ENCODE measurements at places on chromosomes 12 and 14.

- no peak for DNase-seq
These were observed 20.4 kb downstream of the GPR65 start for GRCh38 chr14:88025313-88025712.

GRCh38 chr12:75724928-75725312 lies 213.5 kb upstream of the KRR1 start:
- peak; percentile 66 for DNase-seq

DNA sequence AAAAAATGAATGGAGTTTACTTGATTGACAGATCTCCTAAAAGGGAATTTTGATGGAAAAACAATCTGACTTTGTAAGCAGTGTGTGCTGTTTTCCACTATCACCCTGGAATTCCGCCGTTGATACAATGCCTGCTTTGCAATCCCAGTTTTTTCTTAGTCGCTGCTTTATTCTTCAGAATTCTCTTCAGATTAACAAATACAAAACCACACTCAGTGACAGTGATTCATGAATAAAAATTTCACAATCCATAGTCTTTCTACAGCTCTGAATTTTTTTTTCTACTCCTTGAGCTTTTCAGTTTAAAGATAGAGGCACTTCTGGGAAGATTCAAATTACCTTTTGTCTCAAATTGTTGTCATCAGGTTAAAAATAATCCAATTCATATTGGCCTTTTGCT lies 44.6 kb upstream of the KITLG start:
- no peak for DNase-seq

DNA sequence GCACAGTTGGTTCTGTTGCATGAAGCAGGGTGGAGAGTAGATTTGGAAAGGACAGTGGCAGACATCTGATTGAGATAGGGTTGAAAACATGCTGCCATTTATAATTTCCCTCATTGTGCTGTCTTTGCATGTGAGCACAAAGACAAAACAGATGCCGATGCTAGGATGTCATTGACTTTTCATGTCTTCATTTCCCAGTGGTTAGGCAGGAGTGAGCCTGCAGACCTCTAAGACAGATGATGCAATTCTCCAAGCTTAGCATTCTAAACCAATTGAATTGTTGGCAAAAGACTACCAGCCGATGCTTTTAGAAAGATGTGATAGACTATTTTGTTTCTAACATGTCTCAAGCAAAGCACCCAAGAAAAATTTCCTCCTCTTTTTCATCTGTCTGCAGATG lies 37.1 kb upstream of the PELI2 start:
- DNase-seq: no peak

DNA sequence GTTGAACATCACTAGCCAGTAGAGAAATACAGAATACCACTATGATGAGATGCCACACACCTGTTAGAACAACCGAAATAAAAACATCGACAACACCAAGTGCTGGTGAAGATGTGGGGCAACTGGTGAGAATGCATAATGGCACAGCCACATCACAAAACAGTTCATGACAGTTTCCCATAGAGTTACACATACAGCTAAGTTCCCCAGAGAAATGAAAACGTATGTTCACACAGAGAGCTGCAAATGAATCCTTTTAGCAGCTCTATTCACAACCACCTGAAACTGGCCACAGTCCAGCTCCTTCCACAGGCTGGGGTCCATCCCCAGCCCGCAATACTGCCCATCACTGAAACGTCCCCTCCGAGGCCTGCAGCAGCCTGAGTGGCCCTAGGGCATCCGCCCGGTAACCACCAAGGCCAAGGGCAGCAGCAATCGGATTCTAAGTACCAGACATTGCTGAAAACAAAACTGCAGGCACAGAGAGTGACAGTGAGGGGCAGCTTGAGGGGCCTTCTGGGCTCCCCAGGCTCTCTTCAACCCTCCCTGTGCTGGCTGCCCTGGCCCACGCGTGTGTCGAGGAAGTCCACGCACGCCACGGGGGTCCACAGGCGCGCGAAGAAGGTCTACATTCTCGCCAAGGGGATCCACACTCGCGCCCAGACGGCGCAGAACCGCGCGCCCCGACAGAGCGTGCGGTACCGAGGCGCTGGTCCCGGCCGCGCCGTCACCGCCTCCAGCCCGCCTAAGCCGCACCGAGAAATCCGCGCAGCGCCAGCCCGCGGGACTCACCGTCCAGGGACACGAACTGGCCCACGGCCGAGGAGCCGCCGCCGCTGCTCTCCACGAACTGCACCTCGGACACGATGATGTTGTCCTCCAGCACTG lies 903 bp downstream of the BRF1 start:
- no peak for DNase-seq

DNA sequence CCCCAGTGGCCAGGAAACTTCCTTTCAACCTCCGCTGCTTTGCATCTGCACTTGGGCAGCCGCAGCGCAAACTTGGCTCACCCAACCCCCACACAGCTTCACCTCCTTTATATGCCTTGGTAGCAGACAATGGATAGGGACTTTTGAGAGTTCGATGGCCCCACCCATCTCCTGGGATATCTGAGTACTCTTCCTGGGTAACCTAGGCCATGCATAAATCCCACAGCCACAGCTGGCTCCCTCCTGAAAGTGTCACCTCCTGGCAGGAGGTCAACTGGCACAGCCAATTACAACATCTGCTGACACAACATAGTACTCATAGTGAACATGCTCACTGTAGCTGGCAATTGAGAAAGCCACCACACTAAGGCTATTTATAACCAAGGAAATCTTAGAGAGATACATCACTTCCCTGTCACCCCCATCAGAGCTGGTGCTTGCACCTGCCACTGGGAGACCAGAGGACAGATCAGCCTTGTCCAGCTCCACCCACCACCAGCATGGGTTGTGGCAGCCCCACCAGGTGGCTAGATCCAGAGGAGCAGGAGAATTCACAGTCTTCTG lies 410.0 kb downstream of the SYT1 start:
- no peak for DNase-seq

DNA sequence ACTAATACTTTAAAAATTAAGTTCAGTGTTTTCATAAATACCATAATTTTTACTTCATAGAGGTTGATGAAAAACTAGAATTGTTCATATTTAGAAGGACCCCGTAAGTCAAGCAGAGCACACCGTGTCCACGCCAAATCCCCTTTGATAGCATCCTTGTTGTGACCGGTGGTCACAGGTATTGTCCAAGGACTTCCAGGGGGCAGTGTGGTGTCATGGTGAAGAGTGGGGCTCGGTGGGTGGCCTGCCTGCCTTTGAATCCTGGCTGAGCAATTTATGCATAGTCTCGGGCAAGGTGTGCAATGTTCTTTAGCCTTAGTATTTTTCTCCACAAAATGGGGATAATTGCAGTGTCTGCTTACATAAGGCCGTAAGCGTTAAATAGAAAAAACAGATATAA lies 169.9 kb downstream of the KTN1 start:
- DNase-seq: no peak

GRCh38 chr14:64880221-64881121 lies 764 bp upstream of the SPTB start:
- no peak for DNase-seq

DNA sequence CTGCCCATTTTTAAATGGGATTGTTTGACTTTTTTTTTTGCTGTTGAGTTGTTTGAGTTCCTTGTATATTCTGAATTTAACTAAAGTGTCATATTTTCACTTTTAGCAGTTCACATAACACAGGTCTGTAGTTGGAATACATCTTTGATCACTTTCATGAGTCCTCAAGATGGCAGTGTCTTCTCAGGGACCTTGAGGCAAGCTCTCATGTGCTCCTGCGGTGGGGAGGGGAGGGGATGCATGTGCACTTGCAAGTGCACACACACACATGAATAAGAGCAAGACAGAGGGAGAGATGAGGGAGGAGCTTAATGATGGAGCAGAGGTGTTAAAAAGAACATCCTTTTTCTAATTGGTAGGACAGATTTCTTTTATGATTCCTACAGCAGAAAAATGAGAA lies 291.4 kb upstream of the OR4E1 start:
- no peak for DNase-seq

GRCh38 chr12:76883811-76884210 lies 5.0 kb upstream of the CSRP2 start:
- DNase-seq: no peak

DNA sequence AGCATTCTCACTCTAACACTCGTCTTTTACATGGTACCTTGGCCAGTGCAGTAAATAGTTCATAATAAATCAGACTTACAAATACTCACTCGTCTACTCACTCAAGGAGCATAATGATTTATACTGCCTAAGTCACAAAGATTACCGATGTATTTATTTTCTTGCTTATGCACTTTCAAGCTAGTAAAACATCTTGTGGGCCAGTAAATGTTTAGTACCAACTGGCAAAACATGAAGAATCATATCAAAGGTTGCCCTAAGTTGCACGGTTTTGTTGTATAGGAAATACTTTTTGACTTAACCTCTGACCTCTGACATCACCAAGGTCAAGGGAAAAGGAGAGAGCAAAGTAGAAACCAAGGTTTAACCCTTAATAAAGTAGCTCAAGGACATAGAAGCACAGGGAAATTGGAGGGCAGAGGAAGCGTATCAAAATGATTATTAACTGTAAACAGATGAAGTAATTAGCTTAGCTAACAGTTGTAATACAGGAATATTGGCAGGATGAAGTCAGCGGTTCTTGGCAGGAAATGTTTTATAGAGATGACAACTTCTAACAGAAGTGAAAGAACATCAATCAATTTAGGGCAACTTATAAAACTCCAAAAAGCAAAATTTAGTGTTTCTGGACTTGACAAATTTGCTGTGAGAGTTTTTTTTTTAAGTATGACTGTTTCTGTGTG lies 131.9 kb downstream of the HMGA2 start:
- DNase-seq: no peak

DNA sequence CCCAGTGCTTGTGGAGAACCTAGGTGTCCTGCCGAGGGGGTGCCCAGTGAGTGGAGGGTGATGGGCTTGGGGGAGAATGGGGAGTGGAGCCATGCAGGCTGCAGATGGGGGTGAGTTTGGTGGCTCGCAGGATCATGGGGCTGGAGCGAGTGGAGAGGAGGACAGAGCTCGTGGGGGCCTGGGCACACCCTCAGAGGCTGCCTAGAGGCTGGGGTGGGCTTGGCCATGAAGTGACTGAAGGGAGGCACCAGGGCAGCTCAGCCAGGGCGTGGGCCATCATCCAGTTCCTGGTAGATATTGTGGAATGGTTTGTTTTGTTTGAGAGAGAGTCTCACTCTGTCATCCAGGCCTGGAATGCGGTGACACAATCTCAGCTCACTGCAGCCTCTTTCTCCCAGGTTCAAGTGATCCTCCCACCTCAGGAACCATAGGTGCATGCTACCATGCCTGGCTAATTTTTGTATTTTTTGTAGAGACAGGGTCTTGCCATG lies 43.4 kb upstream of the AMN start:
- peak; percentile 2 for DNase-seq

- DNase-seq: no peak
These were observed 46.5 kb downstream of the ST8SIA1 start for GRCh38 chr12:22287776-22288621.

- DNase-seq: no peak
These were observed 34.4 kb upstream of the DYNC1H1 start for GRCh38 chr14:101929946-101930345.

- peak; percentile 48 for DNase-seq
These were observed 396 bp downstream of the FERMT2 start for GRCh38 chr14:52950410-52950897.

DNA sequence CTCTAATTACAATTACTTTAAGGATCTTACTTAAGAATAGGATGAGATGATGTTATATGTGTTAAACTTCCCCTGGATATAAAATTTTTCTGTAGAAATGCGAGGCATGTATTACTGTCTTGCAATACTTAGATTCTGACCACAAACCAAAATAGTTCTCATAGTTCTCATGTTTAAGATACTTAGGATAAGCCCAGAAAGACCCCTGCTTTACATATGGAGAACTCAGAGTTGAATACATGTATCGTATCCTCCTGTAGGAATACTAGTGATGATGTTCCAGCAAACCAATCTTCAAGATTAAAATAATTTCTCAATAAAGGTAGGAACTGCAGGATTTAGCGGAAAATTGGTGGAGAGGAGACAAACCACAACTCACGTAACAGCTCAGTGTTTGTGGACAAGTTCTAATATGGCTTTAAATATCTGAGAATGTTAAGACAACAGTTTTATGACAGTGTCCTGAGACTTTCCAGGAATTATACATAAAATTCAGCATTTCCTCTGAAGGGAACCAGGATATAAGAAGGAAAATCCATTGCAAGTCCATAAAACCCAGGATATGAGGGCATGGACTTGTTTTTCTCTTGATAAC lies 114.7 kb upstream of the CRY1 start:
- DNase-seq: peak; percentile 63

DNA sequence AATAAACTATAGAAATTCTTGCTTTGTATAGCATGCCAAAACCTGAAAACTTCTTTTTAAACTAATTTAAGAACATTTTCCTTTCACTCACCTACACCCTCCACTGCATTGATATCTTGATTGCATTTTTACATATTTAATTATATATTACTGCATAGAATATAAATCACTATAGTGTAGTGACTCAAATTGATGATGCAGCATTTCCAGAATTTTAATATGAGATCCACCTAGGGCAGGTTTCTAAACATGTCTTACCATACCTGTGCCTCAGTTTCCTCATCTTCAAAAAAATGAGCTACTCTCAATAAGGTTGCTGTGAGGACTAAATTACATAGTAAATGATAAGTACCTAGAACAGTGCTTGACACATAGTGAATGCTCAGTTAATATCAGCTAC lies 881.5 kb downstream of the RPS29 start:
- no peak for DNase-seq

DNA sequence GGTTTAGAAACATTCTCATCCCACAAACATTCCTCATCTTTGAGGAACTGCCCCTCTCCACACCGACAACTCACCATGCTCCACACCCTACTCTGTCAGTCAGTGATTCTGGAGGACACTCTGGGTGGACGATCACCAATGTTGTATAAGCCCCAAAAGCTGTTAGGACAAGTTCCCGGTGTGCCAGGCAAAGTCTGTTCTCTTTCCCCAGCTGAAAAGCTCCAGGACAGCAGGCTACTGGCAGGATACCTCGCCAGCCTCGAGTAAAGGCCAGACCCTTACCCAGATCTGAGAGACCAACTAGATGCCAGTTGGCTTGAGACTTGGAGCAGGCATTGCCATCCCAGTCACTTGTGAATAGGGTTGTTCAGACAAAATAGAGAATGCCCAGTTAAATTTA lies 12.0 kb downstream of the KRT5 start:
- DNase-seq: peak; percentile 12

DNA sequence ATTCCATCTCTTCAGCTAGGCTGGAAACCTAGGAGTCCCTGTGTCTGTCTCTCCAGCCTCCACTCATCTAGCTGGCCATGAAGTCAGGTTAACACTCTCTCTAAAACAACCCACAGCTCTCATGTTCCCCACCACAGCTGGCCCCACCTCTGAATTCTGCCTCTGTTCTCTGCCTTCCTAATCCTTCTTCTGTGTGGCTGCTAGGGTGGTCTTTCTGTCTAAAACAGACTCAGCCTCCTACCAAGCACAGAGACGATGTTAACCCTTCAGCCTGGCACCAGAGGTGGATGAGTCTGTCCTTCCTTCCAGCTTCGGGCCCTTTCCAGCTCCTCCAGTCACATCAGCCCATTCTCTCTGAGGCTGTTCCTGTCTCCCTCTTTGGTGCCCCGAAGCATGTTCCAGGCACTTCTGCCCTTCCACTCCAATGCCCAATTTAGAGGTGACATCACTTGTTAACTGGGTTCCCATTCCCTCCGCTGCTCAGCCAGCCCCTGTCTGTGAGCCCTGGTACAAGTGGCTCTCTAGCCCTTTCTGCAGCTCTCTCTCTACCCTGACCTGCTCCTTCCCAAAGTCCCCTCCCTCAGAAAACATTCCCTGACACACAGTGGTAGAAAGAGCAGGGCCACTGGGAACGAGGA lies 9.1 kb downstream of the FIGNL2 start:
- DNase-seq: no peak

- DNase-seq: no peak
These were observed 6.4 kb upstream of the CCDC175 start for GRCh38 chr14:59582845-59583509.
